ENCODE measurements at places on chromosomes 7 and 10.

DNA sequence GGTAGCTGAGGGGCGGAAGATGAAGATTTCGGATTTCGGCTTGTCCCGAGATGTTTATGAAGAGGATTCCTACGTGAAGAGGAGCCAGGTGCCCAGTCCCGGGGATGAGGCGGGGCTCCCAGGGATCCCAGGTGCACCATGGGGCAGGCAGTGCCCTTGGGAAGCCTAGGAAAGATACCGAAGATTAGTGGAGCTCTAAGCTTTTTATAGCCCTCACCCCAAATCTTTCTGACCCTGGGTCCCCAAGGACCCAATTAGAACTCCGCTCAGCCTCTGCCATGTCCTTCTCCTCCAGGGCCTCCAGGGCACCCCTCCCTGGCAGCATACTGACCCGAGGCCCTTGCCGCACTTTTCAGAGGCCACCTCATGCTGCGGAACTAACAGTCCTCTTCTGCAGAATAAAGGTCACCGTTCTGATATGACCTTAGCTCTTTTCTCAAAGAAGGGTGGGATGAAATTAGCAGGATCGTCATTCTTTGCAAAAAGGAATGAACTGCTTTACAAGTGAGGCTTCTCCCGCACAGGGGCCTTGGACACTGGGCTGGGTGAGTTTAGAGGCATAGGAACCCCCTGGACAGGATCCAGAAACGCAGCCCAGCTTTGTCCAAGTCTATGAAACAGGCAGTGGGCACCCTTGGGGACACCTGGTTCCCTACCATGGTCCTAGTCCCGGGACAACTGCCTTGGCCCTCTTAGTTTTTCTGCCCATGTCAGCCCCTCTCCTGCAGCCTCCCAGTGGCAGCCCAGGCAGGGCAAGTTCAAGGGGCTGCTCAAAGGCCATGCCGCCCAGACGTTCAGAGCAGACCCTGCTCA, 17.9 kb upstream of the CSGALNACT2 start:
- no peak for DNase-seq

DNA sequence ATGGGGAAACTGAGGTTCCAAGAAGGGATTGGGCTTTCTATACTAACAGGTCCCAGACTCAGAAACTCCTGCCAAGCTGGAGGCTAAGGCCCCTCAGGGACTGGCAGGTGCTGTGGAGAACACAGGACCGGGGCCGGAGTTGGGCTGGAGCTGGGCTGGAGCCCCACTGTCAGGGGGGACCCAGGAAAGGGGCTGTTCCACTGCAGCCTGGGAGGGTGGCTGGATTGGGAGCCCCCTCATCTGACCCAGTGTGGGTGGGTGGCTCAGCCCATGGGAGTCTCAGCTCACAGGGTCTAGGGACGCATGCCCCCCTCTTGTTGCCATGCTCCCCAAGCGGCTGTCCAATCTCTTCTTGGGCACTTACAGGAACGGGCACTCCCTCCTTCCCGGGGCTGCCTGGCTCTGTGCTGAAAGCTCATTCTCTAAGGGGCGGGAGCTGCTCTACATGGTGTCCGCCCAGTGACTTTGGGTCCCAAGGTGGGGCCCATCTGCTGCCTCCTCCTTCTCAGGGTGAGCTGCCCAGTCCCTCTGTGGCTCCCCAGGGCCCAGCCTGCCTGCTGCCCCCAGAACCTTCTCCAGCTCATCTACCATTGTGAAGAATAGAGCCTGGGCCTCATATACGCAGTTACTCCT, 126.5 kb downstream of the MYL10 start:
- DNase-seq: no peak

GRCh38 chr7:157132796-157133195, 5.9 kb upstream of the UBE3C start:
- DNase-seq: no peak

GRCh38 chr10:6543431-6544005, 36.6 kb downstream of the PRKCQ start:
- no peak for DNase-seq

DNA sequence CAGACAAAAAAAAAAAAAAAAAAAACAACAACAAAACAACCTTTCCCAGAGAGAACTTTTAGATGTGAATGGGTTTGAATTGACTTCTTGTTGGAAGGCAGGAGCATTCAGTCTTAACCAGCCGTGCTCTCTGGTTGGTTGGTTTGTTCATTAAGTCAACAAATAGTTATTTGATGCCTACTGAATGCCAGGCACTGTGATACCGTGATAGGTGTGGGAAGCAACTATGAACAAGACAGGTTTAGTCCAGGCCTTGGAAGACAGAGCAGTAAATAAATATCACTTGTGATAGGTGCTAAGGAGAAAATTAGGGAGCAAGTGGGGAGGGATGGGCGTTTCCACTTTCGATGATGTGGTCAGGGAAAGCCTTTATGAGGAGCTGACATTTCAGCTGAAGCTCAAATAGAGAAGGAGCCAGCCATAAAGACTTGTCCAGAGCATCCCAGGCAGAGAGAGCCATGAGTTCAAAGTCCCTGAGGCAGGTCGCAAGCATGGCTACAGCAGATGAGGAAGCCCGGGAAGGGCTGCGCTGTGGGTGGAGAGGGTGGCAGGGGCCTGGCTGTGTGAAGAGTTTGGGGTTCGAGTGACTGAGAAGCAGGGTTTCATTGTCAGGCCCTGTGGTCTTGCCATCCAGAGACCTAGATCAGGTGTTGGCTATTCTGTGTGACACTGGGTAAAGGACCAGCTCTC, 8.0 kb downstream of the TSPAN15 start:
- no peak for DNase-seq

DNA sequence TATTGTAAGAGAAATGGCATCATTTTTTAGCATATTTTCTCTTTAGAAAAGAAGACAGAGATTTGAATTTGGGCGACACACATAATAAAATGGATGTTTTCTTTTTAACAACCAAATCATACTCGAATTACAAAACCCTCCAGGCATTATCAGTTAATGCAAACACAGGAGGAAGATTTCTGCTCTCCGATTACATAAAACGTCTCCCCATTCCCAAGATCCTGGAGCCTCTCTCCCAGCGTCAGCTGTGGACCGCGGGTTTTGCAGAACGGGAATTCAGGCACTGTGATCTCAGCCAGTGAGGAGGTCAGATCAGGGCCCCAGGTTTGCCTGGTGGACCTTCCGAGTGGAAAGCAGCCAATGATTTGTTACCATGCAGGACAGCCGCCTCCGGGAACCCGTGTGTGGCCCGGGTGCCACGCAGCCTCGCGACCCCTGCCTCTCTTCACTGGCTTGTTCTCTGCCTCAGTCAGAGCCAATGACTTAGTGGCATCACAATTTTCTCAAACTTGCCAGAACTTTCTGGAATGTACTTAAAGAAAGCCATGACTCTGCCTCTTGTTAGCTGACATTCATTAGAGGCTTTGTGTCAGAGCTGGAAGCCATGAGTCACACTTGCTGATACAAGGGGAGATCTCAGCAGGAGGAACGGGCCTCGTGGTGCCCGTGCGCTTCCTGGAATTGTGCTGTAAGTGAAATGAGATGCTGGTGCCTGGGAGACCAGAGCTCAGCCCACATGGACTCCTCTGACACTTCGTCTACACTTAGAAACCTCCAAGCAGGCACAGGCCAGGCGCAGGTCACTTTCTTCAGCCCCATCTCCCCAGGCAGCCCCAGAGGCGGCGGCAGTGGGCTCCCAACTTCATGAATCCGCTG, 246.1 kb downstream of the KLF6 start:
- no peak for DNase-seq

All from DMS 273 treated with DMSO at 0.1 percent for 48 hours (cell line).